ENCODE measurements at places on chromosomes 11 and 22. TPM values are rescaled to one million over a fixed set of nuclear protein-coding genes. Genes with fewer than 3 reads are reported as not detected.

BARX2 gene
- total RNA-seq = not detected

MFNG gene
- total RNA-seq = 0.36 TPM

SCUBE1 gene
- total RNA-seq = not detected

TRPM5 gene
- total RNA-seq = not detected

TP53I11 gene
- total RNA-seq = 27.4 TPM

CBLIF gene
- total RNA-seq = not detected

P2RY2 gene
- total RNA-seq = 0.18 TPM

CALCB gene
- not detected for total RNA-seq

PRDM11 gene
- 5.3 TPM for total RNA-seq

APOA5 gene
- total RNA-seq = not detected

SLC35E4 gene
- 5.1 TPM for total RNA-seq

MYOD1 gene
- not detected for total RNA-seq

MIOX gene
- total RNA-seq = not detected

FAM227A gene
- total RNA-seq = 0.74 TPM

GAL3ST1 gene
- total RNA-seq = not detected

OR4A16 gene
- not detected for total RNA-seq

SCGB1A1 gene
- total RNA-seq = not detected

FOXRED1 gene
- 14.7 TPM for total RNA-seq

IL18 gene
- total RNA-seq = 0.81 TPM

C1QTNF4 gene
- total RNA-seq = not detected

CCDC179 gene
- total RNA-seq = not detected

FGF19 gene
- not detected for total RNA-seq

KCTD14 gene
- total RNA-seq = 0.45 TPM

PRODH gene
- not detected for total RNA-seq

TRIM3 gene
- total RNA-seq = 18.9 TPM

NRXN2 gene
- 3.4 TPM for total RNA-seq

MS4A7 gene
- total RNA-seq = not detected

CLDN25 gene
- not detected for total RNA-seq

OOSP1 gene
- total RNA-seq = not detected

UBASH3B gene
- 3.5 TPM for total RNA-seq

CSRP3 gene
- 0.27 TPM for total RNA-seq

FBLN1 gene
- total RNA-seq = 335 TPM

GGTLC2 gene
- total RNA-seq = not detected

KDM4E gene
- not detected for total RNA-seq

BDNF gene
- 8.1 TPM for total RNA-seq

ANO1 gene
- total RNA-seq = not detected

PLAAT2 gene
- total RNA-seq = not detected

TENM4 gene
- total RNA-seq = 26.4 TPM

SYT7 gene
- 7.0 TPM for total RNA-seq

CLCF1 gene
- 1.5 TPM for total RNA-seq

RFPL2 gene
- not detected for total RNA-seq

HORMAD2 gene
- not detected for total RNA-seq

SLC22A6 gene
- total RNA-seq = not detected

ADSL gene
- 107 TPM for total RNA-seq

CUL5 gene
- total RNA-seq = 39.1 TPM

CARD10 gene
- 5.8 TPM for total RNA-seq

PTPMT1 gene
- 44.1 TPM for total RNA-seq

OSM gene
- not detected for total RNA-seq

CABP4 gene
- total RNA-seq = not detected

CARNS1 gene
- total RNA-seq = 0.16 TPM
